ENCODE measurements at places on chromosomes 3 and 15.

- DNase-seq: no peak
These were observed 272.7 kb downstream of the MECOM start for GRCh38 chr3:169390741-169391305.

DNA sequence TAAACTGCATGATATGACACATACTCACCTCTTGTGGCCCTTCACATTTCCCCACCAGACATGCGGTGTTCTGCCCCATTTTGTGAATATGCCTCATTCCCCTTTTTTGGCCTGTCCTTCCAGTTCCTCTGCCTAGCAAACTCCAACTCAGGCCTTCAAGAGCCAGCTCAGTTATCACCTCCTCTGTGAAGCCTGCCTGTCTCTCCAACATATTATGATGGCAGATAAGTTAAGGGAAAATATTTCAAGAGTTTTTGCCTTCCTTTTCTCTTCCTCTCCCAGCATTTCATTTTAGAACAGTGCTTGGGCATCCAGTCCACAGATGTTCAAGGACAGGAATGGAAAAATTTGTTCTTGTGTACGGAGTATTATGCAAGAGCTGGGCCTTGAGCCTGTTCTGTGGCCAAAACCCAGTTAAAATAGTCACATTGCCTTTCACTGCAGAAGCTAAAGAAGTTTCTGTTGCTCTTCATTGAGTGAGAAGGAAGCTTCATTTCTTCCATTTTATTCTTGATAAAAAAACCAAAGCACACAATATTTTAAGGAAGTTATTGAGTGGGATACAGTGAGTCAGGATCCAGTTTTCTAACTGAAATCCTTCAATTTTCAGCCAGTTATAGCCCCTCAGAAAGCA is 192.0 kb downstream of the GHSR start:
- DNase-seq: no peak

- no peak for DNase-seq
These were observed 2.1 kb upstream of the CHL1 start for GRCh38 chr3:194421-194820.

DNA sequence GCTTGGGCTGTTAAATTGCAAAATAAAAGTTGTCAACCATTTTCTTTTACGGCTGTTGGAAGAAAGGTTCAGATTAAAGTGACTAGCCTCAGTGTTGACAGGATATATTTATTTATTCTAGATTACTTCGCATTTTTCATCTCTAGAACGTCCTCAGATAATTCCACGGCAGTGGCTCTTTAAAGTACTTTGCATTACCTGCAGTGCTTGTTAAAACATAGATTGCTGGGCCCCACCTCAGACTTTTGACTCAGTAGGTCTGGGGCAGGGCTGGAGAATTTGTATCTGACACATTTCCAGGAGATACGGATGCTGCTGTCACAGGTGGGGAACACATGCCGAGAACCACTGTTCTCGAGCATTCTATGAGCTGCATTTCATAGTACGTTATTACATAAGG is 292.7 kb downstream of the EDEM1 start:
- DNase-seq: no peak

GRCh38 chr15:67826717-67827561 is 1.6 kb downstream of the SKOR1 start:
- DNase-seq: no peak
